SK-MEL-5 (cell line): ENCODE measurements at places on chromosomes 3 and 15.

DNA sequence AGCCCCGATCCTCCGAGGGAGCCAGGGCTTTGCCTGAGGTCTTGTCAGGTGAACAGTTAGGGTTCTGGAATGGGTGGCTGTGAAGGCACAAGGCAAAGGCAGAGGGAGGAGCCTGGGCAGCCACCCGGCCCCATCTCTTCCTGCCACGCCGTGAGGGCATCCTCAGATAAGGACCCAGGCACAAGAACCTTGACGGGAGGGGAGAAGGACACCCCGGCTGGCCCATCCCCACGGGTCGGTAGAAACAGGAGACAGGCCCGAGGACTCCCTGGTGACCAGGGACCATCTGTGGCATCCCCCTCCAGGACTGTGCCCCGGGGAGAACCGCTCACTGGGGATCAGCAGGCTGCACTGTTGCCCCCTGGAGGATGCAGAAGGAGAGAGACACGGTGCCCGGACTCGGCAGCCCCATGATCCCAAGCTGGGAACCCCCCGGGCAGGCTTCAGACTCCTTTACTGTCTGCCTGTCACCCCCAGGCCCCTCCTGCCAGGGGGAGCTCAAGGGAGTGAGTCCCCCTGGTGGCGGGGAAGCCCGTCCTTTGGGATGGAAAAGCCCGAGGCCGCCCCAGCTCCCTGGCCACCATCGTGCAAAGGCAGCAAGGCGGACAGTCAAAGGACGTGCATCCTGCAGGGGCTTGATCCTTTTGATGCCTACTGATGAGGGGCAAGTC is 12.3 kb upstream of the PCSK6 start:
- peak; percentile 62 for DNase-seq

DNA sequence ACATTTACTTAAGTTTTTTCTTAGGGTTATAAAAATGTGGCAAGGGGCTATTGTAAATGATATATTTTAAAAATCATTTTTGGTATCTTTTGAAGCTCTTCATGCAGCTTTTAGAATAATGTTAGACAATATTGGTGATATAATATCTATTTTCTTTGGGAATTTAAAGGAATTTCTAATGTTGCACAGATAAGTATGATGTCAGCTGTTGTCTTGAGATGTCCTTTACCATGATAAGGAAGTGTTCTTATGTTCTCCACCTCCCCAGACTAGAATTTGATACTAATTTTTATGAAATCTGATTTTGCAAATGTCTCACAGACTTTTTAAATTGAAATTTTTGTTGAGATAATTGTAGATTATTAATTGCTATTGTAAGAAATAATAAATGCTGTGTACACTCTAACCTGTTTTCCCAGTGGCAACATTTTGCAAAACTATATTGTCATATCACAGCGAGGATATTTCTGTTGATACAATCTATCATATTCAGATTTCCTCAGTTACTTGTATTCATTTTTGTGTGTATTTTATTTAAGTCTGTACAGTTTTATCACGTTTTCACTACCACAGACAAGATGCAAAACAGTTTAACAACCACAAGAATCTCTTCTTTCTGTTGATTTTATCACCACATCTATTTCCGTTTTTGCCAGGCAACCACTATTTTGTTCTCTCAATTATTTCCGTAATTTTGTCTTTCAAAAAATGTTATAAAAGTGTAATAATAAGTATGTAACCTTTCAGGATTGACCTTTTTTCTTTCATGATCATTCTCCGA is 55.4 kb downstream of the SPRED1 start:
- no peak for DNase-seq

DNA sequence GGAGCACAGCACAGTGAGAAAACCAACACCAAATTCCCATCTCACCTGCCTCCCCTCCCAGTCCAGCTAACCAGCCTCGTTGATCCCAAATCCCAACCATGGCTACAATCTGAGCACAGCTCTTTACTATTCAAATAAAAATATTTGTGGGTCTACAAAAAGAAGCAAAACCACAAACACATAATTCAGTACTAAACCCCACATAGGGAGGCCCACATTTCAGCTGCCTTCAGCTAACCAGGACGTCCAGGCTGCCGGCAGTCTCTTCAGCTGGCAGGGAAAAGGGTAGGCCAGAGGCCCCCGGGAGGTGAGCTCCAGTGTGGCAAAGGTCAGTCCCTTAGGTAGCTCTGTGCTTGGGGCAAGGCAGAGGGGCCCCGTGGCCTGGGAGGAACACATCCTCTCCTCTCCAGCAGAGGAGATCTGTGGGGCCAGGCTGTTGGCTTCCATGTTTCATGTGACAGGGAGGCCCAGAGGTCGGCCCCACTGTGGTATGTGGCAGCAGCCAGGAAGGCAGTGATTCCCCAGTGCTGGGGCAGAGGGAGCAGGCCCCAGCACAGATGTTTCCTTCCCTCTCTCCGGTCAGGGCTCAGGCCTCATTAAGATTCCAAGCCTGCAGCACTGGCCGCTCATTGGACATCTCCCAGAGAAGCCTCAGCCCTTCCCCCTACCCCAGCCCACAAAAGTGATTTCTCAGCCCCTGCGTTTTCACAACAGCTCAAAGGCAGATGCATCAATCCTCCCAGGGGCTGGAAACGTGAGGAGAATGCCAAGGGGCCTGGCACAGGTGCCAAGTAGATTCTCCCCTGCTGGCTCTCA is 381.4 kb downstream of the NTRK3 start:
- no peak for DNase-seq

GRCh38 chr3:70078778-70079177 is 79.2 kb downstream of the SAMMSON start:
- no peak for DNase-seq

GRCh38 chr15:65057549-65057940 is 10.2 kb downstream of the RASL12 start:
- no peak for DNase-seq

DNA sequence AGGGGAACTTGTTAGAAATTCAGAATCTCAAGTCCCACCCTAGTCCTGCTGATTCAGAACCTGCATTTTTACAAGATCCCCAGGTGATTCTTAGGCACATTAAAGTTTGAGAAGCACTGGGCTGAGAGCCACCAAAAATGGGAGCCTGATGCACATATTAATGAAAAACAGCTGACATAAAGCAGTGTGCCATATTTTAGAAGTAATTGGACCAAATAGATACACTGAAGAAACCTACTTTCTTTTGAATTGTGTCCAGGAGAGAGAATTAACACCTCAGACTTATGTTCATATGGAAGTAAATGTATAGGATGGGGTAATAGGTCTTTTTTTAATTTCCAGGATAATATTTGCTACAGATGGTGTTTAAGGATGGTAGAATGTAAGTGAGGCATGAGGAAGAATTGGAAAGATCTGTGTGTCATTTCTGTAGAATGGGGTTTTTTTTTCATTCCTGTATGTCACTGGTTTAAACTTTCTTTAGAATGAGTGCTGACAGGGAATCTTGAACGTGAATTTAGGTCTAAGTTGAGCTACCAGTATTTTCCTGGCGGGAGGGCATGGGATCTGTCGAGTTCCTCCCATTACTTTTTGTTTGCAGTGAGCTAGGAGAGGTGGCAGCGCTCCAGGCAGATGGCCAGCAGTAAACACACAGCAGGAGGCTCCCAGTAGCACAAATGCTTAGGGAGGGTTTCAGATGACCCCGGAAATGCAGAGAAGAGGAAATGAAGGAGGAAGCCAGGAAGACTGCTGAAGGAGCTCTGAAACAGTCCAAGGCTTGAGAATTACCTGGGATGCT is 185.6 kb downstream of the PLCL2 start:
- DNase-seq, result no peak

GRCh38 chr15:86373147-86373546 is 293.5 kb downstream of the AGBL1 start:
- DNase-seq, result no peak

DNA sequence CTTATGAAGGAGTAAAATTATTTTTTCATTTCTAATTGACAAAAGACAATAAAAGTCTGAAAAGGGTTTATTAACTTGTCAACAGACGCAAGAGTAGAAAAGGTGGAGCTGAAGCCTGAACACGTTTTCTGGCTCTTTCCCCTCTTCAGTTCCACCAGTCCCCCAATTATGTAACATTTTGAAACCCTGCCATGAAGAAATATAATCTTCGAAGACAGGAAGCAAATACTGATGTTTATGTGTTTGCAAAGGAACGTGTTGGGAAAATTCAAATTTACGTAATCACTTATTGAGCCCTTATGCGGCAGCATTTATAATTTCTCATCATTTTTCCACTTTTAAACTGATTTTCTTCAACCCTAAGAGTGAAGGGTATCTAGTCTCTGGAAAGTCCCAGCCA is 767 bp downstream of the AP3S2 start:
- no peak for DNase-seq

DNA sequence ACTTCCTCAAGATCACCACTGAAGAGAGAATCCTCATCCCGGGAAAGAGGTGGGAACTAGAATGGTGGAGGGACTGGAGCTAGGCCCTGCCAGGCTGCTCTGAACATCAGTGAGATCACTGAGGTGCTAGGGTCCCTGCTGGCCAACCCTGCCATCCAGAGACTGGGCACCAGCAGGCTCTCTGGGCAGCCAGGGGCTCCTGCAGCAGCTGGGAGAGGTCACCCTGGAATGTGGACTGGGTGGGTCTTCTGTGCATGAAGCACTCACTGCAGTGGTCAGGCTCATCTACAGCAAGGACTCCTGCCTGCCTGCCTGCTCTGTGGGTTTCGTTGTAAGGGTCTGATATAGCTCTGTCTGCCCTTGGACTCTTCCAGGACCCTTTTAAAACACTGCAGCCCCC is 24.9 kb downstream of the ALS2CL start:
- DNase-seq, result no peak
